Breast epithelium (tissue), 4 donors: ENCODE measurements at places on chromosomes 7 and 10. TPM values are rescaled to one million over a fixed set of nuclear protein-coding genes. Genes with fewer than 3 reads are reported as not detected.

TBC1D12 gene
- total RNA-seq, result 27.2 TPM

GRCh38 chr10:69800109-69800508, 1.6 kb upstream of the COL13A1 start:
- DNase-seq, result no peak

- no peak for DNase-seq
Observed at GRCh38 chr10:36324831-36325230, 682.7 kb upstream of the FZD8 start.

NODAL gene
- total RNA-seq, result not detected

TBL2 gene
- 39.3 TPM for total RNA-seq

DNA sequence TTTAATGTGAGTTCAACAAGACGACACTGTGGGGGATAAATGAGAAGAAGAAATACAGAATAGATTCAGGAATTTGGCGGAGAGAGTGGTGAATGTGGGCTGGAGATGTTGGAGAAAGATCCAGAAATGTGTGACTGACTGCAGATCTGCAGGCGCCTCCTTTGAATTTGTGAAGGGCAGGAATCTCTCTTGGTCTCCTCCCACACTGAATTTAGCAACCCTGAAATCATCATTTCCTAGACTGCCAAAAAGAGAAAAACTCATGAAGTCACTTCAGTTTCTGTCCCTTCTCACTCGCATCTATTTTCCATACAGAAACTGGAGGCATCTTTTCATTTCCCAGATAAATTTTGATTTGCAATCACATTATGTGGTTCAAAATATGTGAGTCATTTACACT, 128.7 kb downstream of the GNAI1 start:
- no peak for DNase-seq

ANXA8 gene
- 4.9 TPM for total RNA-seq

DNA sequence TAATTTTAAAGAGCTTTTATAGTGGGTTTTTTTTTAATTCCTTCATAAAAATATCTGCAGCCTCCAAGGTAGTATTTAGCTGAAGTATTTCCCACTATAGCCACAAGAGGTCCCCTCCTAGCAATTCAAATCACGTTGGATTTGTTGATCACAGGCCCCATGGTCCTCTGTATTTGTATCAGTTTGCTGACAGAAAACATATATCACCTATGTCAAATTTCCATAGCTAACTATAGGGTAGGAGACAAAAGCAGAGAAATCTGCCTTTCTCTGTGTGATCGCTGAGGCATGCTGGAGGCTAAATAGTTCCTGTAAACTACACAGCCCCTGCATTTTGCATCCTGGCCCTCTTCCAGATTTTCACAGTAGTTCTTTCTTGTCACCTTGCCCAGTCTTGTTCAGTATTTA, 1.7 kb upstream of the CTNNA3 start:
- no peak for DNase-seq

TAS2R41 gene
- total RNA-seq, result not detected

MPLKIP gene
- 50.1 TPM for total RNA-seq

GRCh38 chr7:100400656-100401055, 27.4 kb downstream of the PILRA start:
- DNase-seq, result no peak

DNA sequence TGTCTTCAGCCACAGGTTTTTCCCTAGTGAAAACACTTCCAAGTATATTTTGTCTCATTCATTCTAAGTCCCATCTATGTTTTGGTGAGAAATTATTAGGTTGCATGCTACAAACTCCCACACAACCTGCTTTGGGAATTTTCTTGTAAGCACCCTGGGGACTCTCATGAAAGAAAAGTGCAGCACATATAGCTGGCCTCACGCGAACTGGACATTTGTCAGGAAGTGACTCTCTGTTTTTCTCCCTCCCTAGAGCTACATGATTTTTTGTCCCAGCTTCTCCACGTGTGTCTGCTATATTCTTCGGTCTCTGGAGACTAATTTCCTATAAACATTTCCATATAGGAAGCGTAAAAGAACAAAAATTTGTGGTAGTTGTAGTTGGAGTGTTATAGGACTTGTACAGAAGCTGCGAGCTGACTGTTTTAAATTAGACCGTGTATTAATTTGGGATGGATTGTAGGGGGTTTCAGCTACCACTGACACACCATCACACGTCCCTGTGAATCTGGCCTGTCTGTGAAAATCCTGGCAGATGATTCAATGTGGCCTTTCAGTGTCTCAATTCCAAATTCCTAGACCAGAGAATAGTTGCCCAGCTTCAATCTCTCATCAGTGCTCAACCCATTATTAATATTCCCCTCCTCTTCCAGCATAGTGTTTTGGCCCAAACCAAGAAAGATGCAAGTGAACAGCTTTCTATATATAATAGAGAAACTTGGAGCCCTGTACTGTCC, 40.2 kb downstream of the ARL4A start:
- DNase-seq, result no peak

GRCh38 chr7:12879139-12879538, 191.7 kb downstream of the ARL4A start:
- no peak for DNase-seq

DNA sequence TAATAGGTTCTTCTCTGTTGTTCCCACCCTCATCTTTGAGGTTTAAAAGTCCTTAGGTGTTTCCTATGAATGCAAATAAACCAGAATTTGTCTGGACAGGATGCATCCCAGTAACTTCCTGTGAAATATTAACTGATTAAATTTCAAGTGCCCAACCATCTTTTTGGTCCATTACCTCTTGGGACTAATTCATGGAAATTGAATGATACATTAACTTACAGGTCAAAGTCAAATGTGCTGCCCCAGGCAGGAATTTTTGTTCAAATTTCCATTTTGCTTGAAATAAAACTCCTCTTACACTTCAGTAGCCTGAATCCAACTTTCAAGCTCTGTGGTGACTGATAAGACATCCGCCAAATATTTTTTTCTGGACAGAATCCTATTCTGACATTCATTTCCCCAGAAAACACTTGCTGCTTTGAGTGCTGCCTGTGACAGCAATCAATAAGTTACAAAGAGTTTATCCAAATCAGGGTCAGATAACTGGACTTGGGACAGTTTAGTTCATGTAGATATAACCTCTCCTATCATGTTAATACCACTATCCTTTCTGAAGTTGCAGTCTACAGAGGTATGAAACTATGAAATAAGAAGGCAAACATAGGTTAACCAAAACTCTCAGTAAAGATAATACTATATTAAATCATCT, 383.5 kb downstream of the POM121L12 start:
- no peak for DNase-seq

MYOZ1 gene
- 0.80 TPM for total RNA-seq

DNA sequence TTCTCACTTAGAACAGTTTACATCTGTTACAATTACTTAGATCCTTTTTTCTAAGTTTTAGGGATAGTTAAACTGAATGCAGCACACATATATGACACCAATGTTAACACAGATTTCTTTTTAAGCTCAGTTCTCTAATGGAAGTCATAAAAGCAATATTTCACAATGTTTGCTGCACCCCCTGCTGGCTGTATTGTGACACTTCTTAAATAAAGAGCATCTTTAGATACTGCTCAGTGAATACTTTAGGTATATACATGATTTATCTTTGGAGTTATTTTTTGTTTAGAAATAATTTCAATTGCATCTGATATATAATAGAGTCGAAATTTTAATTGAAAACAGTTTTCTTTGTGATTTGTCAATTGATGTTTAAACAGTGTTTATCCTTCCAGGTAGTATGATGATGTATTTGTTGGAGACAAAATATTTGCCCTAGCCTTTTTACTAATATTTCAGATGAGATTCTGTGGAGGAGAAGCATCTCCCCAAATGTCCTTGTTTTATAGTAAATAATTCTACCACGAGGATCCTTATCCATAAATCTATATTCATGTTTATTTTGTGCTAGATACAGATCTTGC, 174.4 kb downstream of the ST7 start:
- DNase-seq, result no peak

- DNase-seq, result no peak
Observed at GRCh38 chr10:120650705-120651399, 193.8 kb downstream of the PLPP4 start.

- DNase-seq, result no peak
Observed at GRCh38 chr7:76011442-76011861, 17.1 kb upstream of the TMEM120A start.

DNA sequence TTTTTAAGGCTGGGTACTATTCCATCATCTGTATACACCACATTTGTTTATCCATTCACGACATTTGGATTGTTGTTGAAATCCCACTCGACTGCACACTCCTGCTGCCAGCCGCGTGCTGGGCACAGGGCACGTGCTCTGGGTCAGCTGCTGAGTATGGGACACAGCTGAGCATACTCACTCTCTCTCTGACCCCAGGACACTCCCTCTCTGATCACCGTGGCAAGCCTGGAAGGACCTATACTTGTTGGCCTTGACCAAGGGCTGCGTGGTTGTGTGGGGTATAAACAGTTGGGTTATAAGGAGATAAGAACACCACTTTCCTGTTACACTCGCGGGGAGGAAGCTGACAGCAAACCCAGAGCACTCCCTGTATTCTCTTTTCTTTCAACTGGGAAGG, 153.0 kb upstream of the RHEB start:
- DNase-seq, result no peak

GRCh38 chr10:25778646-25779045, 155.4 kb upstream of the MYO3A start:
- no peak for DNase-seq

DNA sequence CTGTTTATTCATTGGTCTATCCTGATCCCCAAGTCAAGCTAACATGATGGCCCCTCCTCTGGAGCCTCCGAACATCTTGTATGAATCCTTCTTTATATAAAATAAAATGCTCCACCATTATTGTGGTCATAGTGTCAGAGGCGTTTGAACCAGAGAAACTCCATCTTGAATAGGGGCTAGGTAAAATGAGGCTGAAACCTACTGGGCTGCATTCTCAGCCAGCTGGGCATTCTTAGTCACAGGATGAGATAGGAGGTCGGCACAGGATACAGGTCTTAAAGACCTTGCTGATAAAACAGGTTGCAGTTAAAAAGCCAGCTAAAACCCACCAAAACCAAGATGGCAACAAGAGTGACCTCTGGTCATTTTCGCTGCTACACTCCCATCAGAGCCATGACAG, 905.8 kb upstream of the AUTS2 start:
- no peak for DNase-seq

DNA sequence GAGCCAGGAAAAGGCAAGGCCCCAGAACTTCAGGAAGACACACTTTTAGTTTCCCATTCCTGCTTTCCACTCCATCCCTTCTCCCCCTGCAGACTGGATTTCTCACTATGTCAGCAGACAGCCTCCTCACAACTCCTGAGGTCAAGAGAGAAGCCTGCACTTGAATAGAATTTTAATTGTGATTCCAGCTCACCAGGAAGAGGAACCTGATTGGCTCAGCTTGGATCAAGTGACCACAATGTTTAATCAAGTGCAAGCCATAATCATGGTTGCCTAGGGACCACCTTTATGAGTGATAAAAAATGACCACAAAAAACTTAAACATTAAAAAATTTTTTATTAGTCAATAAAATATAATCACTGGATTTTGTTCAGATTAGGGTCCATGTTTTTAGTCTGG, 244.7 kb upstream of the RHOBTB1 start:
- DNase-seq, result no peak

GRCh38 chr7:1361756-1362125, 97.5 kb downstream of the MICALL2 start:
- DNase-seq, result no peak

DNA sequence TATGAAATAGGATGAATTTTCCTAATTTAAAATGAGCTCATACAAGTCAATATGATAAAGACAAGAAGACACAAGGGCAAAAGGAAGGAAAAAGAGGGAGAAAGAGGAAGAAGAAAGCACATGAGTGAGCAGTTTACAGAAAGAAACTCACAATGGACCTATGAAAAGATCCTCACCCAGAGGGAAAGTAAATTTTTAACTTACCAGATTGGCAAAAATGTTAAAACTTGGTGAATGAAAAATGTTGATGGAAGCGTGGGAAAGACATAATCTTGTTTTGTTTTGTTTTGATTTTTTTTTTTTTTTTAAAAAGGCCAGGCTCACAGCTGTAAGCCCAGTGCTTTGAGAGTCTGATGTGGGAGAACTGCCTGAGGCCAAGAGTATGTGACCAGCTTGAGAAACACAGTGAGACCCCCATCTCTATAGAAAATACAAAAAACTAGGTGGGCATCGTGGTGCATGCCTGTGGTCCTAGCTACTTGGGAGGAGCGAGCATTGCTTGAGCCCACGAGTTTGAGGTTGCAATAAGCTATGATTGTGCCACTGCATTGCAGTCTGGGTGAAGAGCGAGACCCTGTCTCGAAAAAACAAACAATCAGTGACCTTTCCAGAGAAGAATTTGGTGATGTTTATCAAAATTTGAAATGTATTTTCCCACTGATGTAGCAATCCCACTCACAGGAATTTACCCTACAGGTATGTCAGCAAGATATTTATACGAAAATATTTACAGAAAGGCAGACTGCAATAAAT, 152.9 kb upstream of the ASAH2 start:
- DNase-seq, result no peak

- DNase-seq, result no peak
Observed at GRCh38 chr7:141016349-141016748, 1.6 kb upstream of the MRPS33 start.

EPDR1 gene
- 37.8 TPM for total RNA-seq
